Liver (tissue), 10 donors: ENCODE measurements at places on chromosomes 16 and 17. TPM values are rescaled to one million over a fixed set of nuclear protein-coding genes. Genes with fewer than 3 reads are reported as not detected.

DNA sequence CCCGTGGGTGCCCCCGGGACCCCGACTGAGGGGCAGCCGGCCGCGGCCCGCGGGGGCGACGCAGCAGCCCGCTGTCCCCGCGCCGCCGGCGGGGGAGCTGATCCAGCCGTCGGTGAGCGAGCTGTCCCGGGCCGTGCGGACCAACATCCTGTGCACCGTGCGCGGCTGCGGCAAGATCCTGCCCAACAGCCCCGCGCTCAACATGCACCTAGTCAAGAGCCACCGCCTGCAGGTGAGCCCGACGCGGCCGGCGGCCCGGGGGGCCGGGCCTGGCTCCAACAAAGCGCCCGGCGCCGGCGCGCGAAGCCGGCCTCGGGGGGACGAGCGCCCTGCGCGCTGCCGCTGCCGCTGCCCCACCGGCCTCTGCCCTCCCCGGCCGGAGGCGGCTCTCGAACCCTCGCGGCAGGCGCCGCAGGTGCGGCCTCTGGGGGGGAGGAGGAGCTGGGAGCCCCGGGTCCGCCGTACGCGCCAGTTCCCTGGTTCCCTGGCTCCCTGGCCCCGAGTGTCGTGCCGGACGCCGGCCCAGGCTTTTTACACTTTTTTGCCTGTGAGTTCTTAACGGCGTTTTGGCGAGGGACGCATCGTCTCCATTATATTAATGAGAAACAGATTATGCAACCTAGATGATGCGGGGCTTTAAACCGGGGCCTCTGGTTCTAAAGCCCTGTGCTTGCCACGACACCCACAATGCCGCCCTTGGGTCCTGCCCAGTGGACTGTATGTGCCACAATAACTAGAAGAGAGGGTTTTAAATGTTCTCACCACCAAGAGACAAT, 521 bp downstream of the ATMIN start:
- H3K4me3 ChIP-seq = peak overlapping the region; percentile 80
- H3K27ac ChIP-seq = peak overlapping the region; percentile 25
- peaks cover 5% of the 10 kb centered on the region for H3K36me3 ChIP-seq
- peak; percentile 54 for DNase-seq
- H3K27me3 ChIP-seq = no peaks in the 10 kb centered on the region

DNA sequence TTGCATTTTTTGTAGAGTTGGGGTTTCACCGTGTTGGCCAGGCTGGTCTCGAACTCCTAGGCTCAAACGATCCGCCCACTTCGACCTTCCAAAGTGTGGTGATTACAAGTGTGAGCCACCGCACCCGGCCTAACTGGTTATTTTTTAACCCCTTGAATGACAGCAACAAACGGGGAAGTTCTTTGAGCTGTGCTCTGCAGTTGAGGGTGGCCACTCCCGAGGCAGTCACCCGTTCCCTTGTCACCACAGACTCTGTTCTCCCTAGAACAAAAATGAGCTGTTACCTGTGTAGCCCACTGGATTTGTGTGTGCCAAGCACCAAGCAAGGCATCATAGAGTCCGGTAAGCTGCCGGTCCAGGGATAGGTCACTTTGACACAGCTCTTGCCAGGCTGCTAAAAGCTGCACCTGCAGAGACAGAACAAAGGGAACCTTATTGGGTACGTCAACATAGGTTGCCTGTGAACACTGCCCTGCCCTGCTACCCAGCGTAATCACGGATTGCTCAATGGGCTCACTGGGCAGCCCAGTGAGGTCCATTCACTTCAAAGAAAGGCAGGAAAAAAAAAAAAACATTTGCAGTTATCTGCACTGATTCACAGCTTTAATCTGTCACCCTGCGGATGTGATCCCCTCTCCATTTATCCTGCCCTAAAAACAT, 19.6 kb downstream of the COG7 start:
- no peak for DNase-seq
- peaks cover 18% of the 10 kb centered on the region for H3K36me3 ChIP-seq
- H3K27me3 ChIP-seq = no peaks in the 10 kb centered on the region

- no peak for DNase-seq
- H3K27me3 ChIP-seq = no peaks in the 10 kb centered on the region
- H3K4me3 ChIP-seq = no peak overlapping the region
- no peaks in the 10 kb centered on the region for H3K36me3 ChIP-seq
Measured at GRCh38 chr16:84577034-84577803, 40.7 kb downstream of the COTL1 start.

- no peak overlapping the region for H3K27ac ChIP-seq
- H3K4me1 ChIP-seq = no peaks in the 10 kb centered on the region
- no peak for DNase-seq
- H3K36me3 ChIP-seq = no peaks in the 10 kb centered on the region
Measured at GRCh38 chr16:76947749-76948148, 243.2 kb upstream of the MON1B start.

DNA sequence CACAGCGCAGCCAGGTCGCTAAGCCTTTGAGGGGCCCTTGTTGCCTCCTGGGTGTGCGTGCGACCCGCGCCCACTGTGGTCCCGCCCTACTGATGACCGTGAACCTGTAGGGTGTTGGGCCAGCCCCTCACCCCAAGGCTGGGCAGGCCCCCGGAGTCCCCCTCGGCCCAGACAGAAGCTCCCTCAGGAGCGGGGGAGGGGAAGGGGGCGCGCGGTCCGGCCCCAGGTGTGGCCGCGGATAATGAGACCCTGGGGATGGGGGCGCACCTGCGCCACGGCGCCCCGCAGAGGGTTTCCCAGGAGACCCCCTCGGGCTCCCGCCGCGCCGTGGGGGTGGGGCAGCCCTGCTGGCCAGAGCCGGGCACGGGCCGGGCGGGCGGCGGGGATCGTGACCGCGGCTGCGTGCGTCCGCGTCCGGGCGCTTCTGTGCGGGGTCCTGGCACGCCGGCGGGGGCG, 358 bp upstream of the ARHGDIG start:
- H3K4me1 ChIP-seq = no peaks in the 10 kb centered on the region
- no peaks in the 10 kb centered on the region for H3K27me3 ChIP-seq
- DNase-seq = no peak
- H3K36me3 ChIP-seq = no peaks in the 10 kb centered on the region
- H3K27ac ChIP-seq = no peak overlapping the region

GRCh38 chr17:52227926-52228325, 69.4 kb upstream of the CA10 start:
- H3K4me1 ChIP-seq = peaks cover 2% of the 10 kb centered on the region
- H3K36me3 ChIP-seq = no peaks in the 10 kb centered on the region
- DNase-seq = no peak
- no peak overlapping the region for H3K4me3 ChIP-seq

- no peak for DNase-seq
- H3K36me3 ChIP-seq = no peaks in the 10 kb centered on the region
- H3K4me3 ChIP-seq = no peak overlapping the region
- H3K27ac ChIP-seq = no peak overlapping the region
Measured at GRCh38 chr16:1431497-1432270, 806 bp downstream of the PERCC1 start.

- H3K27me3 ChIP-seq = no peaks in the 10 kb centered on the region
- DNase-seq = peak; percentile 88
- no peak overlapping the region for H3K4me3 ChIP-seq
- no peak overlapping the region for H3K27ac ChIP-seq
- H3K4me1 ChIP-seq = peaks cover 11% of the 10 kb centered on the region
Measured at GRCh38 chr17:17440010-17440843, 36.6 kb upstream of the MED9 start.

DNA sequence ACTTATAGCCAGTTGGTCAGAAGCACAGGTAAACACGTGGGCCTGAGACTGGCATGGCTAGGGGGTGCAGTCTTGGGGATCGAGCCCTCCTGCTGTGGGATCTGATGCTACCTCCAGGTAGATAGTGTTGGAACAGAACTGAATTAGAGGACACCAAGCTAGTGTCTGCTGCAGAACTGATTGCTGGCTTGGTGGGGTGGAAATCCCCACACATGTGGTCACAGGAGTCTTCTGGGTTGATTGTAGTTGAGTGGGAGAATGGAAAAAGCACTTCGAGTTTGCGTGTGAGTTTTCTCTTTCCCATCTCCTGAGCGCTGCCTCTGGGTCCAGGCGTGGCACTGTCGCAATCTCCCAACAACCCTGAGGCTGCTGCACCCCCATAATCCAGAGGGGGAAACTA, 8.0 kb upstream of the SPATA32 start:
- H3K27me3 ChIP-seq = no peaks in the 10 kb centered on the region
- no peak for DNase-seq
- no peak overlapping the region for H3K4me3 ChIP-seq

GRCh38 chr17:31058976-31059375, 35.8 kb upstream of the NF1 start:
- no peak for DNase-seq
- H3K27me3 ChIP-seq = no peaks in the 10 kb centered on the region
- no peak overlapping the region for H3K4me3 ChIP-seq

Gene CRISPLD2
- polyA plus RNA-seq = 4.9 TPM

Gene CARD14
- polyA plus RNA-seq = 0.07 TPM

Gene TEKT5
- polyA plus RNA-seq = 0.13 TPM

Gene SLFN14
- not detected for polyA plus RNA-seq
